ENCODE measurements at places on chromosomes 3 and 15. TPM values are rescaled to one million over a fixed set of nuclear protein-coding genes. Genes with fewer than 3 reads are reported as not detected.

- peak; percentile 17 for DNase-seq
Observed at GRCh38 chr3:152843955-152844354, 9.0 kb downstream of the P2RY1 start.

GRCh38 chr3:127886231-127886955 lies 28.6 kb upstream of the KBTBD12 start:
- DNase-seq, result no peak

- DNase-seq, result peak; percentile 21
Observed at GRCh38 chr15:77784361-77785292, 151.9 kb upstream of the LINGO1 start.

DNA sequence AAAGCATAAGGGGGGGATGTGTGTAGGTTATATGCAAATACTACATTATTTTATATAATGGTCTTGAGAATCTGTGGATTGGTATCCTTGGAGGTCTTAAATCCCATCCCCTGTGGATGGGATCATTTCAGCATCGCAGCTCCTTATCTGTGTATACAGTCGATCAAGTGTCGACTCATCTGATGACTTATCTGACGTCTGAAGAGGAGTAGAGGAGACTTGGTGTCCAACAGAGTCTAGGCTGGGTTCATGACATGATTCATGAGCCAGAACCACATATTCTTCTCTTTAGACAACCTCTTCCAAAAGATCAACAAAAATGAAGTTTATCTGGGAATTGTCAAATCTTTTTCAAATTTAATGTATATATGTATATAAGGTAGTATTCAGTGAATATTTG lies 220.7 kb downstream of the NR2F2 start:
- DNase-seq, result no peak

DNA sequence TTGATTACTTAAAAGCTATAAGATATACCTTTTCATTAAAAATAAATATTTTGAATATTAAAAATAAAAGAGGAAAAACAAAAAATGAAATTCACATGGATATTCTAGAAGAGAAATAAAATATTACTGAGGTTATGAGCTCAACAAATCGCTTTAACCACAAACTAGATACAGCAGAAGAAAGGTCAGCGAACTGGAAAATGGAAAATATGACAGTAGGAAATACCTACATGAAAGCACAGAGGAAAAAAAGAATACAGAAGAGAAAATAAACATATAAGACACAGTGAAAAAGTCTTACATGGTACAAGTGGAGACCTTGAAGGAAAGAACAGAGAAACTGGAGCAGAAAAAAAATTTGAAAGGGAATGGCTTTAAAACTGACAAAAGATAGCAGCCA lies 33.2 kb downstream of the SCAPER start:
- no peak for DNase-seq

GRCh38 chr3:150227839-150228238 lies 180.3 kb upstream of the TSC22D2 start:
- DNase-seq, result peak; percentile 88

DNA sequence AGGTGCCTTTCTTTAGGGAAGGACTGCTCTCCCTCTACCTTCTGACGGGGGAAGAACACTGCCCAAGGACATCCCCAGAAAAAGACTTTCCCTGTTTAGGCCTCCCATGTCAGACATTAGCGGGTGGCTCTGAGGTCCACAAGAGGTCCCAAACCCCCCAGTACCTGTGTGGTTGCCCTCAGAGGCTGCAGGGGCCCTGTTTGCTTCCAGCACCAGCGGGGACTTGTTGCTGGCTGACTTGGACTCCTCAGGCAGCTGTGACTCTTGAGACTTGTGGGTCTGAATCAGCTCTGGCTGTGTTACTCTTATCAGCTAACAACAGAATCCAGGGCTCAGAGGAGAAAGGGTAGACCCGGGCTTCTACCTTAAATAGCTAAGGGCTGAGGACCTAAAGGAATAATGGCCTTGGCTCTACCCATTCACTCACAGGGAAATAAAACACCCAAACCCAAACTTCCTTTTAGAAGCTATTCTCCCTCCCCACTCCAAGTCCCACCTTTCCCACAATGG lies 39.2 kb downstream of the SEMA3G start:
- DNase-seq, result no peak

Gene FOXB1
- 0.32 TPM for polyA plus RNA-seq

Gene STX19
- polyA plus RNA-seq, result not detected

Gene KCNMB2
- polyA plus RNA-seq, result not detected

Gene TXNRD3
- 10.4 TPM for polyA plus RNA-seq

Measured in hepatocyte (in vitro differentiated cells).